ENCODE measurements at places on chromosomes 6 and 20.

GRCh38 chr6:16592223-16592911, 168.9 kb downstream of the ATXN1 start:
- no peak for DNase-seq

- no peak for DNase-seq
These were observed 116.7 kb downstream of the UNC5CL start for GRCh38 chr6:40922281-40922680.

- DNase-seq: no peak
These were observed 102.2 kb upstream of the PTCHD4 start for GRCh38 chr6:48213076-48213788.

DNA sequence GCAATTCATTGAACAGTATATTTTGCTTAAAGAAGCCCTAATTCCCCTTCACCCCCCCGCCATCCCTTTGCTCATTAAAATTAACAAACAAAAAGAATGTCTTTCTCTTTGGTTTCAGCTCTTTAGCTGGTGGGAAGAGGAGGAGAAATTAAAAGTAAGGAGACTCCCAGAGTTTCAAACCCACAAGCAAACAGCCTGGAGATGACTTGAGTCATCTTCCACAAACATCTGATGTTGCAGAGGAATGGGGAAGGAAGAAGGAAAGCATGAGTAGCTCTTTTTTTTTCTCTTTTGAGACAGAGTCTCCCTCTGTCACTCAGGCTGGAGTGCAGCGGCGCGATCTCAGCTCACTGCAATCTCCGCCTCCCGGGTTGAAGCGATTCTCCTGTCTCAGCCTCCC, 189.6 kb downstream of the ADAT2 start:
- no peak for DNase-seq

DNA sequence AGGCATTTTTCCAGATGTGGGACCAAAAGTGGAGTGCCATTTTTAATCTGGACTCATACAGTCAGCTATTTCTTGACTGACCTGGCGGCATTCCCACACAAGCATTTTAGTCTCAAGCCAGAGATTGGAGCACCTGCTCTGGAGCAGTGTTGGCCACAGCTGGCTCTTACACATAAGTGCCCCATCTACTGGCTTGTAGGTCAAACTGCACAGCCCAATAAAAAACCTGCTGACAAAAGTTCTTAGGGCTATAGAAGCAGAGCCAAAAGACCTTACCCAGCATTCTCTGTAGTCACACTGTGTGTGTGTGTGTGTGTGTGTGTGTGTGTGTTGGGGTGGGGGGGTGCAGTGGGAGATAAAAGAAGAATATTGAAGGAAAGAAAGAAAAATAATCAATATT, 38.6 kb upstream of the SENP6 start:
- DNase-seq: peak; percentile 19

DNA sequence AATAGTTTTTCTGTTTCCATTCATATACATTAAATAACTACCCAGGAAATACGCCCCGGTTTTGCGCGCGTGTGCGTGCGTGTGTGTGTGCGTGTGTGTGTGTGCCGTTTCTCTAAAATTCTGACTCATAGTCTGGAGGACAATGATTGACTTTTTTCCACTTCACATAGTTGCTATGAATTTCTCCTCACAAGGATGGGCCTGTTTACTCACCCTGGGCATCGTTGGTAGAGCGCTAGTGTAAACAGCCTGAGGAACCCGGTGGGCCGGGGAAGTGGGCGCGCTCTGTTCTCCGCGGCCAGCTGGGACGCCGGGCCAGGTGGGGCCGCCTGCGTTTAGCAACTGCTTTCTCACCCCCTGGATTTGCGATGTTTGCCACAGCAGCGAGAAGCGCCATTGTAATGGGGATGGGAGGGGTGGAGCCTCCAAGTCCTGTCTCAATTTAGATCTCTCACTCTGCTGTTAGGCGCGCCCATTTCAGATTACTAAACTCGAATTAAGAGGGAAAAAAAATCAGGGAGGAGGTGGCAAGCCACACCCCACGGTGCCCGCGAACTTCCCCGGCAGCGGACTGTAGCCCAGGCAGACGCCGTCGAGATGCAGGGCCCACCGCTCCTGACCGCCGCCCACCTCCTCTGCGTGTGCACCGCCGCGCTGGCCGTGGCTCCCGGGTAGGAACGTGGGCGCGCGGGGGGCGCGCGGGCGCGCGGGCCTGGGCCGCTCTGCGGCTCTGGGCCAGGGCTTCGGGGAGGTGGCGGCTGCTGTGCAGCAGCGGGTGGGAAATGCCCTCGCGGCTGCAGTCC, at the start of gene CD109:
CD109 (plus strand) TSS at position 585 of the 803 bp plus-strand sequence; CDS start at position 598, 13 bp downstream.
- DNase-seq: peak; percentile 47

All from HuH-7 (cell line).